Osteocyte (in vitro differentiated cells): ENCODE measurements at places on chromosomes 13 and 19.

GRCh38 chr19:29563486-29564101 is 37.8 kb downstream of the VSTM2B start:
- no peak overlapping the region for H3K27ac ChIP-seq
- H3K4me1 ChIP-seq = no peaks in the 10 kb centered on the region
- no peaks in the 10 kb centered on the region for H3K36me3 ChIP-seq
- DNase-seq = peak; percentile 21
- H3K4me3 ChIP-seq = no peak overlapping the region
- no peaks in the 10 kb centered on the region for H3K27me3 ChIP-seq

DNA sequence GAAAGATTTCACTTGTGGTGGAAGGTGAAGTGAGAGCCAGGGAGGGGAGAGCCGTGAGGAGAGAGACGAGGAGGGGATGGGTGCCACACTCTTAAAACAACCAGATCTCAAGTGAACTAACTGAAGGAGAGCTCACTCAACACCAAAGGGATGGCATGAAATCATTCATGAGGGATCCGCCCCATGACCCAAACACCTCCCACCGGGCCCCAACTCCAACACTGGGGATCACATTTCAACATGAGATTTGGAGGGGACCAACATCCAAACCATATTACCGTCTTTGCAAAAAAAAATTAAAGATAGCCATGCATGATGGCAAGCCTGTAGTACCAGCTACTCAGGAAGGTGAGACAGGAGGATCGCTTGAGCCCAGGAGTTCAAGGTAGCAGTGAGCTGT is 34.9 kb upstream of the POP4 start:
- H3K27me3 ChIP-seq = peaks cover 24% of the 10 kb centered on the region
- no peaks in the 10 kb centered on the region for H3K36me3 ChIP-seq
- no peak for DNase-seq
- H3K27ac ChIP-seq = no peak overlapping the region

- no peak overlapping the region for H3K27ac ChIP-seq
- no peak overlapping the region for H3K4me3 ChIP-seq
- H3K4me1 ChIP-seq = peaks cover 5% of the 10 kb centered on the region
- no peak for DNase-seq
These were observed 50.0 kb downstream of the RB1 start for GRCh38 chr13:48353590-48353989.

DNA sequence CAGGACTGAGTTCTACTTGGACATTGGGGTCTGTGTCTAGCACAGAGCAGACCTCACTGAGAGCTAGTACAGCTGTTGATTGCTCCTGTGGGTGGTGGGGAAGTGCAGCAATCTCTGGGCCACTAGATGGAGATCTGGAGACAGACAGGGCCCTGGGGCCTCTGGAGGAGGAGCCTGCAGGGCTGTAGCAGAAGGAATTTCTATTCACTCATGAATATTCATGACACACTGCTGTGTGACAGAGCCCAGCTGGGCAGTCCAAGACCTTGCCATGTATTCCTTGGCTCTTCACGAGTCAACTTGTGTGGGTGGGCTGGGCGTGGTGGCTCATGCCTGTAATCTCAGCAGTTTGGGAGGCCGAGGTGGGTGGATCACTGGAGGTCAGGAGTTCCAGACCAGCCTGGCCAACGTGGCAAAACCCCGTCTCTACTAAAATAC is 37.5 kb downstream of the SUGP2 start:
- H3K36me3 ChIP-seq = peaks cover 27% of the 10 kb centered on the region
- peak overlapping the region; percentile 27 for H3K27ac ChIP-seq
- no peak overlapping the region for H3K4me3 ChIP-seq

GRCh38 chr19:40927567-40927966 is 45.5 kb upstream of the CYP2A7 start:
- no peak overlapping the region for H3K27ac ChIP-seq
- no peaks in the 10 kb centered on the region for H3K36me3 ChIP-seq
- no peaks in the 10 kb centered on the region for H3K4me1 ChIP-seq
- H3K4me3 ChIP-seq = no peak overlapping the region

GRCh38 chr19:18637673-18638630 is 1.1 kb downstream of the KLHL26 start:
- peaks cover 5% of the 10 kb centered on the region for H3K27me3 ChIP-seq
- H3K4me3 ChIP-seq = peak overlapping the region; percentile 82
- H3K36me3 ChIP-seq = no peaks in the 10 kb centered on the region
- H3K27ac ChIP-seq = peak overlapping the region; percentile 31
- DNase-seq = no peak
